ENCODE measurements at places on chromosomes 1 and 21. TPM values are rescaled to one million over a fixed set of nuclear protein-coding genes. Genes with fewer than 3 reads are reported as not detected.

Gene ACAP3
- 18.7 TPM for polyA plus RNA-seq

Gene BNIPL
- polyA plus RNA-seq = 1.9 TPM

Gene TRAPPC3
- 83.9 TPM for polyA plus RNA-seq

Gene PLEKHN1
- 2.8 TPM for polyA plus RNA-seq

- no peak overlapping the region for H3K4me3 ChIP-seq
- no peaks in the 10 kb centered on the region for H3K27me3 ChIP-seq
- H3K36me3 ChIP-seq = no peaks in the 10 kb centered on the region
- no peak overlapping the region for H3K27ac ChIP-seq
- no peaks in the 10 kb centered on the region for H3K4me1 ChIP-seq
These were observed 239.1 kb downstream of the USP25 start for GRCh38 chr21:15968776-15969310.

DNA sequence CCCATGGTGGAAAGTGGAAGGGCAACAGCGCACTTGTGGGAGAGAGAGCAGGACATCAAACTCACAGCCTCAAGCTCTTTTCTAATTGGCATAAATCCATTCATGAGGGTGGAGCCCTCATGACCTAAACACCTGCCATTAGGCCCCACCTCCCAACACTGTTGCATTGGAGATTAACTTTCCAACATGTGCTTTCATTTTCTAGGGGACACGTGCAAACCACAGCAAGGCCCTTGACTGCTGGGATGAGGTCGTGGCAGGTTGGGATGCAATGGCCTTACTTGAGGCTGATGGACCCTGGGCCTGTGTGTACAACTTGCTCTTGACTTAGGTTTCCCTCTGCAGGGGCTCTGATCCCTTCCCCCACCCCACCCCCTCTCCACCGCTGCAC lies 35.9 kb upstream of the NEK2 start:
- H3K4me3 ChIP-seq = no peak overlapping the region
- no peaks in the 10 kb centered on the region for H3K4me1 ChIP-seq
- no peaks in the 10 kb centered on the region for H3K36me3 ChIP-seq
- DNase-seq = no peak
- H3K27ac ChIP-seq = no peak overlapping the region
- H3K27me3 ChIP-seq = no peaks in the 10 kb centered on the region

- no peak overlapping the region for H3K27ac ChIP-seq
- no peaks in the 10 kb centered on the region for H3K27me3 ChIP-seq
- H3K4me1 ChIP-seq = peaks cover 3% of the 10 kb centered on the region
- H3K4me3 ChIP-seq = no peak overlapping the region
- H3K36me3 ChIP-seq = no peaks in the 10 kb centered on the region
These were observed 93.0 kb downstream of the HLCS start for GRCh38 chr21:36873513-36873912.

Data from lung (tissue), 17 donors.